ENCODE measurements at places on chromosomes 11 and 22.
A peak's percentile ranks its signal among the peaks of the same experiment; 100 is the strongest.

DNA sequence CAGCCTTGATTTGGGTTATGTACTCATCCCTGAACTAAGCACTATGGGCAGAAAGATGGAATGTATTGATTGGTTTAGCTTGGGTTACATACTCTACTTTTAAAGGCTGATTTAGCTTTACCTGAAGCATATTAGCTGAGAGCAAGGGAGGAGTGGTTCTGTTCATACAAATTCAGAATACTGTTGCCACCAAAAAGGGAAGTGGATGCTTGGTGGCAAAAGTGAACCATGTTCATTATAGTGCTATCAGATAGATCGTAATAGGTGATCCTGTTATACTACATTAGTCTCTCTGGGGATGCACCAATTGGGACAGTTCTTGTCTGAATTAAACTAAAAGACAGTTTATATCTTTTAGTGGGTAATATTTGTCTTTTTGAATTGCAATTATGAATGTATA is 44.5 kb upstream of the RRM1 start:
- no peak for DNase-seq

- DNase-seq, result no peak
These were observed 192.6 kb downstream of the HIPK3 start for GRCh38 chr11:33449798-33450197.

- DNase-seq, result no peak
These were observed 4.4 kb upstream of the SPDYC start for GRCh38 chr11:65165410-65166317.

- no peak for DNase-seq
These were observed 15.0 kb downstream of the MRTFA start for GRCh38 chr22:40621309-40622151.

DNA sequence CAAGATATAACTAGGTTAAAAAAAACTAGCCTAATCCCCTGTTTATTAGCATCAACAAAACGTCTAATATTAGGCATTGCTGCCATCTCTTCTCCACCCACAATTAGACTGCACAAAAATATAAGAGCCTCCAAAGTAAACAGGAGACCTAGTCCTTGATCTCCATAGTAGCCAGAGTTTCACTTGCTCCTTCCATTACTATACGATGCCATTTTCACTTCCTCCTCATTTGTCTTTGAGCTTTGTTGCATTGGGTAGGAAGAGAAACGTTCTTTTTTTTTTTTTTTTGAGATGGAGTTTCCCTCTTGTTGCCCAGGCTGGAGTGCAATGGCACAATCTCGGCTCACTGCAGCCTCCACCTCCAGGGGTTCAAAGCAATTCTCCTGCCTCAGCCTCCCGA is 42.3 kb upstream of the RDX start:
- DNase-seq, result no peak

DNA sequence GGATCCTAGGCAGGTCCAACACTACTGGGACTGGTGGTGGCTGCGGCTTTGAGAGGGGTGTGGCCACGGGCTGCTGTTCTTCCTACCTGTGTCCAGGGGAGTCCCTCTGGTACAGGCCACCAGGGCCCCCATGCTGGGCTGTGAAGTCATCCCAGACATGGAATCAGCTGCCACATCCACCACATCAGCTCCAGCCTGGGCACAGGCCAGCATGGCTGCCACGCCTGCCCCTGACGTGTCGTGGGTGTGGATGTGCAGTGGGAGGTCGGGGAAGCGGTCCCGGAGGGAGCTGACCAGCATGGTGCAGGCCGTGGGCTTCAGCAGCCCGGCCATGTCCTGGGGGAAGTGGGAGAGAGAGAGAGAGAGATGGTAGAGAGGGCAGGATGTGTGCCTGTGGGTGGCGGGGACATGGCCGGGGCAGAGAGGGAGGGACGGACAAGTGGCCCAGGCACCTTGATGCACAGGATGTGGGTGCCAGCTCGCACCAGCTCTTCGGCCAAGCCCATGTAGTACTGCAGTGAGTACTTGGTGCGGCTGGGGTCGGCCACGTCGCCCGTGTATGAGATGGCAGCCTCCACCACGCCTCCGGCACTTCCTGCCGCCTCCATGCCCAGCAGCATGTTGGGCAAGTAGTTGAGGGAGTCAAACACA is 6.2 kb upstream of the LRFN4 start:
- no peak for DNase-seq

- DNase-seq, result no peak
These were observed 26.1 kb upstream of the IGSF9B start for GRCh38 chr11:133982876-133983275.

DNA sequence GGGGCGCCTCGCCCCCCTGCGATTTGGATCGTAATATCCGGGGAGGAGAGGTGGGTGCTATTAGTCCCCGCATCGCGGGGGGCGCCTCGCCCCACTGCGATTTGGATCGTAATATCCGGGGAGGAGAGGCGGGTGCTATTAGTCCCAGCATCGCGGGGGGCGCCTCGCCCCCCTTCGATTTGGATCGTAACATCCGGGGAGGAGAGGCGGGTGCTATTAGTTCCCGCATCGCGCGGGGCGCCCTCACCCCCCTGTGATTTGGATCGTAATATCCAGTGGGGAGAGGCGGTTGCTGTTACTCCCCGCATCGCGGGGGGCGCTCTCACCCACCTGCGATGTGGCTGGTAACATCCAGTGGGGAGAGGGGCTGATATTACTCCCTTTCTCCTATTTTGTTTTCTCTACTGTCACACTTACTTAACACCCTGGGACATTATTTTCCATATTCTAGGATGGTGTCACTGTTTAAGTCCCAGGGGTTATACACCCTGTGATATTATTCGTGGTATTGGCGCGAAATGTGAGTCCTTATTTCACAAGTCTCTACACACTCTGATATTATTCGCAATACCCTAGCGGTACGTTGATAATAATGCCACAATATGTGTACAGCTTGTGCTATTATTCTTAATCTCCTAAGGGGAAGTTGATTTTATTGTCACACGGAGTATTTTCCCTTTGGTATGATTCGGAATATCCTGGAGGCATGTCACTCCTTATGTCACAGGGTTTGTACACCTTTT is 57.8 kb upstream of the ALDH3B2 start:
- no peak for DNase-seq

GRCh38 chr11:61954851-61955421 is 4.8 kb downstream of the BEST1 start:
- peak; percentile 73 for DNase-seq

GRCh38 chr11:58625086-58625485 is 2.6 kb downstream of the CNTF start:
- DNase-seq, result no peak

GRCh38 chr22:25407226-25407858 is 157.1 kb upstream of the GRK3 start:
- no peak for DNase-seq

GRCh38 chr11:121483805-121484480 is 31.2 kb upstream of the SORL1-AS1 start:
- DNase-seq, result no peak

DNA sequence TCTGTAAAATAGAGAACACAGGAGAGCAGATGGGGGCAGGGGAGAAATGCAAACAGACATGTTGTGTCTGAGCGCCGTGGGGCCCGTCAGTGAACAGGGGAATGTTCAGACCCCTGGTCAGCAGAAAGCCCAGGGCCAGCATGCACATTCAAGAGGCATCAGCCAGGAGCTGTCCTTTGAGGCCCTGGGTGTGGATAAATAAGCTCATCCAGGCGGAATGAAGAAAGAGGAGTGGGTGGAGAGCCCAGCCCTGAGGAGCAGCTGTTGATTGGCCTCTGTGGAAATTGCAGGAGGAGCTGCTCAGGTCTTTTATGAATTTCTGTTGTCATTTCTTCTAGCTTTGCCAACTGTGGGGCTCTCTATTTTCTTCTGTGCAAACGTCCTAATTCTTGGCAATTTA is 49.7 kb upstream of the CECR2 start:
- DNase-seq, result no peak

- DNase-seq, result no peak
These were observed 79.1 kb downstream of the SNX19 start for GRCh38 chr11:130837194-130837593.

DNA sequence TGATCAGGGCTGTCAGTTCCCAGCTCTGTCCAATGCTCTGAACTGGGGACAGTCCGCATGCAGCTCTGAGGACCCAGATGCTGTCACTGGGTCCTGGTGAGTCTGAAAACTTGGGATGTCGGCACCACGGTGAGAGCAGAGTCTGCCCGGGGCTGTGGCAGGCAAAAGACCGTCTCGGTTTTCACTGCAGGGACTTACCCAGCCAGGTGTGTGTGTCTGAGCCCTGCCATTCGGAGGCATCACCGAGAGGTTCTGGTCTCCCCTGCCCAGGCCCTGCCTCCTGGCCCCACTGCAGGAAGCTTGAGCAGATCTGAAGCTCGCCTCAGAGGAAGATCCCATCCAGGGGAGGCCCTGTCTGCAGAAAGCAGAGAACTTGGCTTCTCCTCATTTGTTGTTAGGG is 5.2 kb downstream of the TP53AIP1 start:
- DNase-seq, result no peak
